IMR-90 (cell line): ENCODE measurements at places on chromosomes 6 and 20. TPM values are rescaled to one million over a fixed set of nuclear protein-coding genes. Genes with fewer than 3 reads are reported as not detected.

- no peak for DNase-seq
Observed at GRCh38 chr6:37481711-37482605, 17.7 kb downstream of the CCDC167 start.

GRCh38 chr6:42572523-42572922, 8.7 kb downstream of the UBR2 start:
- no peak for DNase-seq

- DNase-seq: no peak
Observed at GRCh38 chr20:38812709-38813573, 7.4 kb downstream of the PPP1R16B start.

DNA sequence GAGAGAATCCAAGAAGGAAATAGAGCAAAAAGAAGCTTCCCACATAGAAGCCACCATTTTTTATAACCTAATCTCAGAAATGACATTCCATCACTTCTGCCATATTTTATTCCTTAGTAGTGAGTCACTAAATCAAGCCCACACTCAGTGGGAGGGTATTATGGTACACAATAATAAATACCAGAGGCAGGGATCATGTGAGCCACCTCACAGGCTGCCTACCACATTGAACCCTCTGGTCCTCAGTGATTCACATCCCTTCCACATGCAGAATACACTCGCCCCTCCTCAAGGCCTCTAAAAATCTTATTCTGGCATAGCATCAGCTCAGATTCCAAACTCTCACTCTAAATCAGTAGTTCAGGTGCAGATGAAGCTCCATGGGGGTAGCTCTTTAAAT, 49.4 kb downstream of the TMC2 start:
- DNase-seq: peak; percentile 72

CLDN20 gene
- not detected in 2 replicates for total RNA-seq

RBPJL gene
- not detected in 2 replicates for total RNA-seq

EEF1A2 gene
- total RNA-seq: 1.3 and 2.2 TPM in 2 replicates

SAMD3 gene
- 3.0 and 3.1 TPM in 2 replicates for total RNA-seq
